COLO829 (cell line): ENCODE measurements at places on chromosomes 5 and 9.
A peak's percentile ranks its signal among the peaks of the same experiment; 100 is the strongest.

GRCh38 chr9:28051559-28052503 lies 478.6 kb upstream of the C9orf72 start:
- DNase-seq = no peak

DNA sequence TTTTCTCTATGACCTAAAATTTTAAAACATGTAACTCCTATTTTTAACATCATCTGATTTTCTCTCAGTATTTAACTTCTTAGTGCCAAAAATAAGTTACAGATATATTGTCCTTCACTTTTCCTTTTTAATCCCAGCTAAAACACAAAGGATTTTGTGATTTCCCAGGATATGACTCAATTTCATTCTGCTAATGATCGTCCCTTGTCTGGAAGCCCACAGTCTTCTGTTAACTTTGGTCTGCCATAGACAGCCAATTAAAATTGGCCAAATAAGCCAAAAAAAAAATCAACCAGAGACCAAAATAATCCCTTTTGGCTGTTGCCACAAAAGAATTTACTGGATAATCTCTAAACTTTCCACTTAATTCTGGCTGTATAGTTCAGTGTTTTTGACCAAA lies 124.5 kb upstream of the FST start:
- no peak for DNase-seq

DNA sequence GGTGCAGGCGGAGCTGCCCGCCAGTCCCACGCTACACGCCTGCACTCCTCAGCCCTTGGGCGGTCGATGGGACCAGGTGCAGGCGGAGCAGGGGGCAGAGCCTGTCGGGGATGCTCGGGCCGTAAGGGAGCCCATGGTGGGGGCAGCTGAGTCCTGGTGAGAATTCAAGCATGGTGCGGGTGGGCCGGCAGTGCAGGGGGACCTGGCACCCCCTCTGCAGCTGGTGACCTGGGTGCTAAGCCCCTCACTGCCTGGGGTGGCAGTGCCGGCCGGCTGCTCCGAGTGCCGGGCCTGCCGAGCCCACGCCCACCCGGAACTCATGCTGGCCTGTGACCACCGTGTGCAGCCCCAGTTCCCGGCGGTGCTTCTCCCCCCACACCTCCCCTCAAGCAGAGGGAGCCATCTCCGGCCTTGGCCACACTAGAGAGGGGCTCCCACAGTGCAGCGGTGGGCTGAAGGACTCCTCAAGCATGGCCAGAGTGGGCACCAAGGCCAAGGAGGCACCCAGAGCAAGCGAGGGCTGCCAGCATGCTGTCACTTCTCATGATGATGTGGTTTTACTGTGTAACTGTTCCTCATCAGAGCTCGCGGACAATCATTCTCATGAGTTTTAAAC lies 228.9 kb upstream of the CDH9 start:
- no peak for DNase-seq

DNA sequence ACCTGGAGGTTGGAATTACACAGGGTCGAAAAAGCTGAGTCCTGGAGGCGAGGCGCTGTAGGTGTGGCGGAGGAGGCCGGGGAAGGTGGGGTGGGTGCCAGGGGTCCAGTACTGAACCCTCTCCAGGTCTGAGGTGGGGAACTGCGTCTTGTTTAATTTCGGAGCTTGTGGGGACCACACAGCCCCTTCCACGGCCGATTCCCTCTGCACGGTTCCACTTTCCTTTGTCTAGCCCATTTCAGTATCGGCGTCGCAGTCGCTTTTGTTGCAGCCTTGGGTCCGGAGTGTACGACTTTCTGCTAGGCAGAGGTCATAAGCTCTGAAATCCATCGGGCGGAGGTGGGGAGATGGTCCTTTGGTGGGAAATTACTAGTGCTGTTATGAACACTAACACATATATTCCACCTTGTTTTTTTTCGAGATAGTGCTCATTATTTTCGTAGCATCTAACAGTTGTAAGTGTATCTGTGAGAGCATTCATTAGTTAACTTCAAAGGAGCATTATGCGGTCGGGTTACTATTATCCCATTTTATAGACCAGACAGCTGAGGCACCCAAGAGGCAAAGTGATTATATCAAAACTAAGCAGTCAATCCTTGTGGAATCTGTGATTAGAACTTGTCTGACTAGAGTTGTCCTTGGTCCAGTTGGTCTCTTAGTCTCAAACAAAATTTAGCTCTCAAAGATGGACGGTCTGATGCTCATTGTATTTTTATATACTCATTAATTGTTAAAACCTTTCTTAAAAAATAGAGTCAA lies 737 bp downstream of the RNF180 start:
- no peak for DNase-seq

DNA sequence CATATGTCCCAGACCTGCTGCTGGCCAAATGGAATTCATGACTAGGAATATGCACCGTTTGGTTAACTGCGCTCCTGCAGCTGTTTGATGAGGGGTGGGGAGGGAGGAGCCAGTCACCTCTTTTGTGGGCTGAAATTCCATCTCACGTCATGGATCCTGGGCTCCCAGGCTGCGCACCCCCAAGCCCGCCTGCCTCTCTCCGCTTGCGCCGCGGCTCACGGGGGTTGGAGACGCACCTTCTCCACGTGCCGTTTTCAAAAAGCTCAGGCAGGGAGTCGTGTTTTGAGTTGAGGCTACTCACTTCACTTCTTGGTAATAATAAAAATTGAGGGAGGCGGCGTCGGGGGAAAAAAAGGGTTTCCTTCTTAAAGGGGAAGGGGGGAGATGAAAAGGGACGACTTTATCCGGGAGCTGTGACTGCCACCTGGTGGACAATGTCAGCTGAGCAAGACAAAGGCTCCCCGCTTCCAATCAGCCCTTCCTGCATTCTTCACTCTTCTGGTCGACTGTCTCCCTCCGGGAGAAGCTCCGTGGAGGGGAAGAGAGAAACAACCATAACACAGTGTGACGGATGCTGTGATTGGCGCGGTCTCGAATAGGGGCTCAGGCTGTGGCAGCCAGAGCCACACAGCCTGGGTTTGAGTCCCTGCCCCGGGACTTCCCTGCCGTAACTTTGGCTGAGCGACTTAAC lies 15.9 kb upstream of the C5orf47 start:
- peak; percentile 63 for DNase-seq

GRCh38 chr5:133429046-133429445 lies 183.3 kb downstream of the FSTL4 start:
- no peak for DNase-seq

DNA sequence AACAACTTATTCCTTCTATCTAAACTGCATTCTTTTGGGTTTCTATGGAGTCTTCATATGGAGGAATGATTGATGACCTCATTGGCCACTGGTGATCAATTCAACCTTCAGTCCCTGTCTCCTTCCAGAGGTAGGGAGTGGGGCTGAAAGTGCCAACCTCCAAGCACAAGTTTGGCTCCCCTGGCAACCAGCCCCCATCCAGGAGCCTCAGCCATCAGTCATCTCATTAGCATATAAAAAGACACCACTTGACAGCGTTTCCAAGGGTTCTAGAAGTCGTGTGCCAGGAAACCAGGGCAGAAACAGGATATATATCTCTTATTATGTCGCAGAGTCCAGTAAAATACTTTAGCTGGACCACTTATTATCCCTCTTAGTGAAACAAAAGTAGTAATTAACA lies 9.8 kb downstream of the SLC31A2 start:
- DNase-seq = no peak

- DNase-seq = no peak
Measured at GRCh38 chr5:27963050-27963783, 924.8 kb upstream of the CDH9 start.

DNA sequence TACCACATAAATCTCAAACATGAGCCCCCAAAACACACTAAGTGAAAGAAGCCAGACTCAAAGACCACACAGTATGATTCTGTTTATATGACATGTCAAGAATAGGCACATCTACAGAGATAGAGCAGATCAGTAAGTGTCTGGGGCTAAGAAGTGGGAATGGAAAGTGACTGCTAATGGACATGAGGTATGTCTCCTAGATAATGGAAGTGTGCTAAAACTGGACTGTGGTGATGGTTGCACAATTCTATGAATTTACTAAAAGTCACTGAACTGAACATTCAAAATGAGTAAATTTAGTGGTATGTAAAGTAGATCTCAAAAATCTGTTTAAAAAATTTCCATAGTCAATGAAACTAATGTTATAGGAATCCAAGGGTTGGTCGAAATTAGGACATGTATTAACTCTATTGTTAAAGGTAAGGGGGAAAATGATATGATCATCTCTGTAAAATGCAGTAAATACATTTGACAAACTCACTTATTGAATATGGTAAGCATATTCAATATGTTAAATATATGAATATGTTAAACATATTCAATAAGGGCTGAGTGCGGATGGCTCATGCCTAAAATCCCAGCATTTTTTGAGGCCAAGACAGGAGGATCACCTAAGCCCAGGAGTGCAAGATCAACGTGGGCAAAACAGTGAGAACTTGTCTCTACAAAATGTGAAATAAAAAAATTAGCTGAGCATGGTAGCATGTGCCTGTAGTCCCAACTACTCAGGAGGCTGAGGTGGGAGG lies 51.7 kb downstream of the NUP155 start:
- no peak for DNase-seq

DNA sequence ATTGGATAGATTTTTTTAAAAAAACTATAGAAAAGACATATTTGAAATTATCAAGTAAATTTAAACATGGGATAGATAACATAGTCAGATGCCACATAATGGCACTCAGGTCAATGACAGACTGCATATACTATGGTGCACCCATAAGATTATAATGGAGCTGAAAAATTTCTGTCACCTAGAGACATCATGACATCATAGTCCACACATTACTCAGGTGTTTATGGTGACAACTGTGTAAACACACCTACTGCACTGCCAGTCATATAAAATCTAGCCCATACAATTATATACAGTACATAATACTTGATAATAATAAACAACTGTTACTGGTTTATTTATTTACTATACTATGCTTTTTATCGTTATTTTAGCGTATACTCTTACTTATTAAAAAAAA lies 58.6 kb downstream of the CPLANE1 start:
- DNase-seq = no peak

- no peak for DNase-seq
Measured at GRCh38 chr5:4906786-4907185, 233.3 kb upstream of the ADAMTS16 start.

DNA sequence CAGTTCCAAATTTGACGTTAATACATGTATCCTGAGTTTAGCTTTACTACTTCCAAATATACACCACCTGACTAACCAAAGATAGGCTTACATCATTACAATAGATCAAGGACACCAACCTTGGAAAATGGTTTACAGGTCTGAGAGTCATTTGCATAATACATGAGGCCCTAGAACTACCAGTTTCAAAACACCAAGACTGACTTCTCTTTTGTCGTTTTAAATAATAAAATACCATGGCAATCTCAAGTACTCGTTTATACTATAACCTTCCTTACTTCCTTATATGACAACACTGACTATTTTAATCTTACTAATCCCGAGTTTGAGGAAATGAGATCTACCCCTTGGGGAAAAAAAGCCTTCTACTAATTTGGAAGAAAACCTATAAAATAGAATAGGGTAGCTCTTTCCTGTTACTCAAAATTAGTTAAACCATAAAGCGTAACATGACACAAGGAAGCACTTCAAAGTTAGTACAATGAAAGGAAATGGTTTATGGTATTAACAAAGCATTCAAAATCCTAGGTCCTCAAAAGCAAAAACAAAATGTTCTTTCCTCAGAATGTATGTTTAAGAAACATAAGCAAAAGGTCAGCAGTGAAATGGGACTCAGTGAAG lies 42.1 kb downstream of the UBQLN1 start:
- DNase-seq = no peak

DNA sequence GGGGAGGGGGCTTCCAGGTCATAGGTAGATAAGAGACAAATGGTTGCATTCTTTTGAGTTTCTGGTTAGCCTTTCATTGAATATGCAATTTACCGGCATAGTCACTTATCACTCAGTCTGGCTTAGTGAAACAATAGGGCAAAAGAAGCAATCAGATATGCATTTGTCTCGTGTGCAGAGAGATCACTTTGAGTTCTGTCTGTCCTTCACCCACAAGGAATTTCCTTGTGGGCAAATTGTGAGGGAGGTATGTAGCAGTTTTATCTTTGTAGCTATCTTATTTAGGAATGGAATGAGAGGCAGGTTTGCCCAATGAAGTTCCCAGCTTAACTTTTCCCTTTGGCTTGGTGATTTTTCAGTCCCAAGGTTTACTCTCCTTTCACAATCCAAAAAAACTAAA lies 116.1 kb downstream of the TUSC1 start:
- DNase-seq = no peak

GRCh38 chr5:134552301-134552700 lies 26.8 kb downstream of the JADE2 start:
- DNase-seq = no peak

DNA sequence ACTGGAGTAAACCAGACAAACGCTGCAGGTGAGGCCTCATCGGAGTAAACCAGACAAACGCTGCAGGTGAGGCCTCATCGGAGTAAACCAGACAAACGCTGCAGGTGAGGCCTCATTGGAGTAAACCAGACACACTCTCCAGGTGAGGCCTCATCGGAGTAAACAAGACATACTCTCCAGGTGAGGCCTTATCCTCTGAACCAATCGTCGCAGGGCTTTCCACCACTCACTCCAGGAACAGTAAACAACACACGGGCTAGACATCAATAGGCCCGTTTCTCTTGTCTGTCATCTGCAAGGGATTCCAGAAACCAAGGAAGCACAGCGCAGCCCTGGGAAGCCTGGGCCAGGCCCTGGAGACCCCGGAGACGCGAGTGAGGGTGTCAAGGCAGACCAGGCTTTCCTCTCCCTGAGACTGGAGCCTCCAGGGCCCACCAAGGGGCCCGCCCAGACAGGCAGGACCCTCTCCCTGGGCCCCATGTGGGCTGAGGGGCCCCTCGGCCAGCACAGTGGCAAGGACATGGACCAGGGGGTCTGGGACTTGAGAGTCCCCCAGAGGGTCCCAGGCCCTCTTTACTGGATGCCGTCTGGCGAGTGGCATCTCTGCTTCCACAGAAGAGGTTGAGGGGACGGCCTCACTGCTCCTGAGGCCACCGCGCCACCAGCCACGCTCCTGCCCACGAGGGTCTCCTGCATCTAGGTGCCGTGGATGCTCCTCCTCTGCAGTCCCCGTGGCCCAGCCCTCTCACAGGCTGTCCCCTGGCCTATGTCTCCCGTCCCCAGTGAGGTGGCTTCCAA lies 26.4 kb upstream of the NSMF start:
- DNase-seq = no peak

GRCh38 chr5:111952555-111952954 lies 195.6 kb upstream of the NREP start:
- DNase-seq = no peak

- DNase-seq = no peak
Measured at GRCh38 chr5:90598293-90598692, 39.7 kb downstream of the ADGRV1 start.

DNA sequence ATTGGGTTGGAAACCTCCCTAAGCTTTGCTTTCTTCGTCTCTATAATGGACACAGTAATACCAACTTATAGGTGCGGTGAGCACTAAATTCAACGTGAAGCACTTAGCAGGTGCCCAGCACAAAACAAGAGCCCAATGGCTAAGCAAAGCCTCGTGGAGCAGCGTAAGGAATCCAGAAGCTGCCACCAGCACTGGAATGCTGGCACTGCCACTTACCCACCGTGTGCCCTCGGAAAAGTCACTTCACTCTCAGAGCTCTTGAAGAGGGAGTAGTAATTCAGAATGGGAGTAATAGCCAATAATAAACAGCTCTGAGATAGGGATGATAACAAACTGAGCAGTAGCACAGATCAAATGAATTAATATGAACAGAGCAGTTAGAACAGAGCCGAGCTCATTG lies 16.4 kb downstream of the DAP start:
- DNase-seq = no peak
